ENCODE measurements at places on chromosomes 13 and 19.
A peak's percentile ranks its signal among the peaks of the same experiment; 100 is the strongest.

GRCh38 chr19:14544977-14545715 lies 15.8 kb downstream of the TECR start:
- DNase-seq, result no peak

DNA sequence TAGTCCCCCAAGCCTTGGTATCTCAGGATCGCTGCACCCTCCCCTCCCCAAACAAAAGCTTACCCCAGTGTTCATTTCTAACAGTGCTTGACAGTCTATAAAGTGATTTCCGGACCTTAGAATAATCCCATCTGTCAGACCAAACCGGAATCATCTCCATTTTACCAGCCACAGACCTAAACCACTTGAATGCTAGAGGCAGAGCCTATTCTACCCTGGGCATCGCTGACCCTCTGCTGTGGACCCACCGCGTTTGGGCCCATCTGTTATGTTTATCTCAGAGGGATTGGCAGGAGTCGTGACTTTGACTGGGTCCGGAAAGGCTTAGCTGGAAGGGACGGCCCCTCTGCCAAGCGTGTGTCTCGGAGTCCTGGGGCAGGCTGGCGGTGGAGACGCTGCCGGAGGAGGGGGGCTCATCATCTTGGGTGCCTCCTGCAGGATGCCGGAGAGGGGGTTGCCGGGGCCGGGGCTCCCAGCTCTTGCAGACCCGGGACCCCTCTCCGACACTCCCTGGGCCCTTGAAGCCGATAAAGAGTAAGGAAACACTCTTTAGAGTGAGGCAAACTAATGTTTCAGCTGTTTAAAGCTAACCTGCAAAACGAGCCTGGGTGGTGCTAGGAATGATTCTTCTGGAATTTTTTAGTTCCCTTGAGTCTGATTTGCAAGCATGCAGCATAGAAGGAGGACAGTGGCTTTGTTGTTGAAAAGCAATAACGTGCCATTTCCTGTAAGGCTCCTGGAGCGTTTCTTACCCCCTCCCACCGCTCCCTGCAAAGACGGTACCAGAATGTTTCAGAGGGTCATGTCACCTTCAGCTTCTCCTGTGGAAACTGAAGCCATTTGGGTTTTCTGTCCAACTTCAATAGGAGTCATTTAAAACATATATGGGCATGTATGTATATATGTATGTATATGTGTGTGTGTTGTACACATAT lies 1.3 kb downstream of the SLC25A42 start:
- DNase-seq, result no peak

- no peak for DNase-seq
These were observed 622 bp upstream of the RBM42 start for GRCh38 chr19:35628264-35628564.

DNA sequence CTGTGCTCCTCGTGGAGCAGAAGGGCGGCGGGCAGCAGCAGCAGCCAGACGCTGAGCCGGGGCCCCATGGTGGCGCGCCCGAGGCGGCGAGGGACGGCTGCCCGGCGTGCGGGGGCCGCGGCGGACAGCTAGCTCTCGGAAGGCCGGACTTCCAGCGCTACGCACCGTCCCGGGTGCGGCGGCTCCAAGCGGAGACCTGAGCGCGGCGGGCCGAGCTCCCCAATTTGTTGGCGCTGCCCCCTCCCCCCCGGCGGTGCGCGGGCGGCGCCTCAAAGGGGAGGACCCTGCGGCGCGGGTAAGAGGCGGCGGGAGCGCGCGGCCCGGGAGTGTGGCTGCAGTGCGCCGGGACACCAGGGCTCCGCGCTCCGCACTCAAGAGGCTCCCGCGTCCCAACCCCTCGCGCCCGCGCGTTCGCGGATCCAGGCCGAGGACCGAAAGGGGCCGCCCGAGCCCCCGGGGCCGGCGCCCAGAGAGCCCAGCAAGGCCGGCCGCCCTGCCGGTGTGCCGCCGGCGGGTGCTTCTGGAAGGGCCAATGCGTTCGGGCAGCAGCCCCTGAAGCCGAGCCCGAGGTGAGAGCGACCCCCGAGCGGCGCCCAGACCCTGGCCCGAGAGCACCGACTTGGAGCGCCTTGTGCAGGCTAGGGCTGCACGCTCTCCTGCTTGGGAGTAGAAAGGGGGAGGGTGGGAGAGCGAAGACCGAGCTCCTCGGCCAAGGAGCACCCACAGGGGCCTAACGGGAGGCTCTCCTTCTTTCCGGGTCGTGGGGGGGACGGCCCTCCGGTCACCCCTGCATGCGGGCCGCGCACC lies at the start of the genes COL4A1 and COL4A2:
Gene COL4A1 (minus strand): TSS at position 198 of the 807 bp plus-strand sequence. CDS start 130 bp downstream, at position 68.
Gene COL4A2 (plus strand): TSS at position 325 of the 807 bp plus-strand sequence. CDS start 620 bp downstream, outside the sequence.
- DNase-seq, result peak; percentile 43
